ENCODE measurements at places on chromosomes 5 and 9.

- DNase-seq = peak; percentile 18
Observed at GRCh38 chr9:123561046-123561445, 205.0 kb downstream of the CRB2 start.

DNA sequence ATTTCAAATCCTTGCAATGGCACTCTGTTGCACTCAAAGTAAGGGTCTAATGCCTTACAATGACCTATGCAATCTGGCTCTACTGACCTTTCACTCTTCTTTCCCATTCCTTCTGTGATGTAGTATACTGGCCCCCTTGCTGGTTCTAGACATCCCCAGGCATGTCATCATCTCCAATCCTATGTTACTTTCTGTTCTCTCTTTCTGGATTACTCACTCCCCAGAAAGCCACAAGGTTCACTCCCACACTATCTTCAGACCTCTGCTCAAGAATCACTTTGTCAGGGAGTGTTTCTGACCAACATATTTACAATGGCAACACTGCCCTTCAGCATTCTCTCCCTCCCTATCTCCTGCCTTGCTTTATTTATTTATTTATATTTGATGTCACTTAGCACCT, 802.2 kb upstream of the WWC1 start:
- DNase-seq = no peak

DNA sequence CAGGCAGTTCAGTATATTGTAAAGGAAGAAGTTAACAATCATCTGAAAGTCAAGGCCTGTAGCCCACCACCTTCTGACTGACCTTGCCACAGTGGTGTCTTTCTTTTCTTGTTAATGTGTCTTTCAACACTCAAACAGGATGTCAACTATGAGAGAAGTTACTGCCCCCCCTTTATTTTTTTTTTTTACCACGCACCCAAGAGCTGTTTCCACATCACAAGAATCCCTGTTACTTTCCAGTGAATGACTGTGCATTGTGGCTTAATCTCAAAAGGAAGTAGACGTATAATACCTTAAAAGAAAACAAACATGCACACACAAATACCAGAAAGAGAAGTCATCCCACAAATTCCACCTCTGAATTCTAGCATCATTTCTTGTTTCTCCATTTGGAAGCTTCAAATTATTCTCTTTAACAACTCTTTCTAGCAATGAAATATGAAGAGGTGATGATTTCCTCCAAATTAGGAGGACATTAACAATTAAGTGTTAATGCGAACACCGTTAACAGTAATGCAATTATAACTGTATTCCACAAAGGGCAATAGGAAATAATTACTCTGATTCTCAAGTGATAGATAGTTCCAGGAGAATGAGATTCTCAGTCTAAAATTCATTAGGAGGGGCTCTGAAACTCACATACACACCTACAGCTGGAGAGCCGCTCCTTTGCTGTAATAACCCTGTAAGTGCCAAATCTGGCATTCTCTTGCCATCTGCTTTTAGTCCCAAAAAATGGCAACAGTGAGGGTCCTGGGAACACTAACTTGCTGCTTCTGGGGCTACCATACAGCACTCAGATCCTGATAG, 201.0 kb downstream of the EFNA5 start:
- peak; percentile 49 for DNase-seq

- DNase-seq = no peak
Observed at GRCh38 chr5:56558131-56558745, 257.1 kb upstream of the MAP3K1 start.

- peak; percentile 90 for DNase-seq
Observed at GRCh38 chr5:116652196-116652729, 77.6 kb upstream of the SEMA6A start.

GRCh38 chr5:103041071-103041676, 78.8 kb downstream of the GIN1 start:
- peak; percentile 79 for DNase-seq

- DNase-seq = no peak
Observed at GRCh38 chr5:65441800-65442199, 39.9 kb downstream of the ADAMTS6 start.

- no peak for DNase-seq
Observed at GRCh38 chr5:138498376-138498775, 33.1 kb downstream of the EGR1 start.

- DNase-seq = peak; percentile 25
Observed at GRCh38 chr5:133287500-133287899, 235.7 kb downstream of the HSPA4 start.

DNA sequence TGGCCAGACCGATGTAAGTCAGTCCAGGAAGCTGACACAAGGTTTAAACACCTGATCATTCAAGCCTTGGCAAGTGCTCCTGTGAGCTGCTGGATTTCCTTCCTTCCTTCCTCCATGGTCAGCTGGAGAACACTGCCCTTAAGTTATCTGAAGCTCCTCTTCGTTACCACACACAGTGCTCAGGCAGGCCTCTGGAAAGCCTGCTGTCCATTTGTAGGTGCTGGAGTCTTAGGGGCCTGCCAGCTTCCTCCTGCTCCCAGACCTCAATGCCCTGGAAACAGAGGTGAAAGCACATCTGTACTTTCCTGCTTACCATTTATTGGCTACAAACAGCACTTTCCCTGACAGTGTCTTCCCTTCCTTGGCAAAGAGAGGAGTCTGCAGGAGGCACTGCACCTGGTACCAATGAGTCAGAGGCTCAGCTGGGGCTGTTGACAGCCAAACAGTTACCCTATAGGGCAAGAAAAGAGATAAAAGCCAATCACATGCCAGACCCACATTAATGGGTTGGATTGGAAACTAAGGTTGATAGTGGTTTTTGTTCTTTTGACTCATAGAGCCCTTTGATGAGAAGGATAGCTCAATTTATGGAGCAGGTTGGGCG, 72.6 kb upstream of the PUM3 start:
- DNase-seq = no peak

DNA sequence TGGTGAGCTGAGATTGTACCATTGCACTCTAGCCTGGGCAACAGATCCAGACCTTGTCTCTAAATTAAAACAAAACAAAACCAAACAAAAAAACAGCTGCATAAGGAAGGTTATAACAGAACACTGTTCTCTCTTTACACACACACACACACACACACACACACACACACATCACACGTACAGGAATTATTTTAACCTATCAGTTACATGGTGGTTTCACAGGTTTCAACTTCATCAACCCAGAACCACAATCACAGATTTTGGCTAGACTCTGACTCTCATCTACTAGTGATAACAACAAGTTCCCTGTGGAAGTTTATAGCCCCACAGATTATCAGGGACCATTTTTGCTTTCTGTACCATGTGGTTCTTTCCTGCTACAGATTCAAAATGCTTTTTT, 60.2 kb downstream of the RPS23 start:
- no peak for DNase-seq

- peak; percentile 75 for DNase-seq
Observed at GRCh38 chr5:123285122-123286023, 137.8 kb downstream of the CEP120 start.

- peak; percentile 81 for DNase-seq
Observed at GRCh38 chr9:72271613-72272478, 93.2 kb downstream of the ZFAND5 start.

GRCh38 chr9:13278368-13279246, 885 bp downstream of the MPDZ start:
- DNase-seq = peak; percentile 74

DNA sequence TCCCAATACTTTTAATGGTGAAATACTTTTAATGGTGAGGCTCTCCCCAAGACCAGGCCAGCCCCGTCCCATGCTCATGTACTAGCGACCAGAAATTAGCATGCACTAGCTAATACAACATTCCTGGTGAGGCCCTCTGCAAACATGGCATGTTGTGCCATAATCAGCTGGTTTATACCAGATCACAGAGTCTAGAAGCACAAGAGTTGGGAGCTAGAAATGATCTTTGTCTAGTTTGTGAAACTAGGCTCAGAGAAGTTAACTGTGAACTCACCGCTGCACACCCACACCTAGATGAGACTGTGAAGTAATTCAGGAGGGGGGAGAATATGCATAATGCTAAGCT, 37.4 kb downstream of the MTMR12 start:
- no peak for DNase-seq

GRCh38 chr5:173242079-173242478, 7.1 kb upstream of the NKX2-5 start:
- peak; percentile 6 for DNase-seq

- no peak for DNase-seq
Observed at GRCh38 chr9:94648185-94648584, 8.9 kb upstream of the FBP1 start.

GRCh38 chr5:153342487-153342886, 148.0 kb upstream of the GRIA1 start:
- DNase-seq = no peak

- DNase-seq = peak; percentile 92
Observed at GRCh38 chr9:131525643-131526565, 5.2 kb downstream of the UCK1 start.

DNA sequence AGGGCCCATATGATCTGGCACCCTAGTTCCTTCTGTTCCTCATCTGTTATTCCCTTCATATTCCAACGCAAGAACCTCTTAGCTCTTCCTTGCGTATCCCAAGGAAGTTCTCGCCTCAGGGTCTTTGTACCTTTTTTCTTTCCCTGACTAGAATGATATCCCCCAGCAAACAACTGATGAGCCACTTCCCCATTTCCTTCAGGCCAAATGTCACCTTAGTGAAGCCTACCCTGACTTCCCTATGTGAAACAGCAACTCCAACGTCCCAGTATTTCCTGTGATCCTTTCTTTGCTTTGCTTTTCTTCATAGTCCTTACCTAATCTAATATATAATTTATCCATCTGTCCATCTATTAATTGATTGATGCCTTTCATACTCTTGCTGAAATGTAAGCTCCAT, 47.9 kb downstream of the ERCC8 start:
- no peak for DNase-seq

GRCh38 chr9:132989014-132989310, 10.5 kb downstream of the GFI1B start:
- no peak for DNase-seq

GRCh38 chr9:125601961-125602360, 105.0 kb downstream of the MAPKAP1 start:
- no peak for DNase-seq

- DNase-seq = peak; percentile 38
Observed at GRCh38 chr5:23742701-23743100, 235.3 kb downstream of the PRDM9 start.

GRCh38 chr9:96321515-96321914, 19.5 kb upstream of the HSD17B3 start:
- no peak for DNase-seq

DNA sequence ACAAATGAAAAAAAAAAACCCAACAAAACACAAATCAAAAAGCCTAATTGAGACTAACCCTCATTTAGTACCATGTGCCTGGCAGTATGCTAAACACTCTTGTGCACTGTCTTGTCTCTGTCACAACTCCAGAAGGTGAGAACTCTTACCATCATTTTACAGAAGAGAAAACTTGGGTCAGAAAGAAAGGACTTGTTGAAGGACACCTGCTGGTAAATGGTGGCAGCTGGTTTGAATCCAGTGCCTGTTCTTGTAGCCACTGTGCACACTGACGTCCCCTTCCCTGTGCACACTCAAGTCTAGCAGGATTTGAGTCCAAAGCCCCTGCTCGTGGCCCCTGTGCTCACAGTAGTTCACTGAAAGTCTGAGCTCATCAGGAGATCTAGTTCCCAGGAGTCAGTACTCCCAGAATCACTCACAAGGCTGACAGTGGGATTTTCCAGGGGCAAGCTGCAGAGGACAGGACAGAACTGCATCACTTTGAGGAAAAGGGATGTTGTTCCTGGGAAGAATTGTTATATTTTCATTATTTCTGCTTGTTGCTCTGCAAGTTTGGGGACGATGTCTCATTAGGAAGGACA, 43.0 kb upstream of the HSD17B4 start:
- DNase-seq = no peak

DNA sequence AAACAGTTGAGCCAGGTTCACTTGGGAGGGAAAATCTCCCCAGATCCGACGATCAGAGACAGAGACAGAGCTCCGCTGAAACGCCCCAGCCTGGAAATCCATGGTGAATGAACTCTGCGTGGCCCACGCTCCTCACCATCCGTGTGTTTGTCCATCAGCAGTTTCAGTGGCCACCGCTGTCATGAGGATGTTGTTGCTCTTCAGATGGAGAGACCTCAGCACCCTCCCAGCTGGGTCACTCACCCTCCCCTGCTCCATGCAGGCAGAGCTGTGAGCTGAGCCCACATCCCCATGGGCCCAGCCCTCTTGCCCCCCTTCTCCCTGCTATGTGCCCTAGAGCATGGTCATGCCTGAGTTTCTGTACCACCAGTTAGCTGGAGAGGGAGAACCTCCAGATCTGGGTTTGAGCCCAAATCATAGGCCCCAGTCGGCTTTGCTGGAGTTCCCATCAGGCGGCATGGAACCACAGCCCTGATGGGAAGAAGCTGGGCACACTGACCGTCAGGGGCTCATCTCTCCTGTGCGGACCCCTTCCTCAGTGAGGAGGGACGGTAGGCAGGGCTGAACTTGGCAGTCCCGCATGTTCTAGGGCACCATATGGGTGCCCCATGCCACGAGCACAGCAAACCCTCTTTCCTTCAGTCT, 154.4 kb upstream of the COL5A1 start:
- DNase-seq = no peak

- no peak for DNase-seq
Observed at GRCh38 chr9:128593856-128594255, 41.5 kb downstream of the SPTAN1 start.

- DNase-seq = no peak
Observed at GRCh38 chr5:56321236-56321881, 88.2 kb upstream of the ANKRD55 start.

DNA sequence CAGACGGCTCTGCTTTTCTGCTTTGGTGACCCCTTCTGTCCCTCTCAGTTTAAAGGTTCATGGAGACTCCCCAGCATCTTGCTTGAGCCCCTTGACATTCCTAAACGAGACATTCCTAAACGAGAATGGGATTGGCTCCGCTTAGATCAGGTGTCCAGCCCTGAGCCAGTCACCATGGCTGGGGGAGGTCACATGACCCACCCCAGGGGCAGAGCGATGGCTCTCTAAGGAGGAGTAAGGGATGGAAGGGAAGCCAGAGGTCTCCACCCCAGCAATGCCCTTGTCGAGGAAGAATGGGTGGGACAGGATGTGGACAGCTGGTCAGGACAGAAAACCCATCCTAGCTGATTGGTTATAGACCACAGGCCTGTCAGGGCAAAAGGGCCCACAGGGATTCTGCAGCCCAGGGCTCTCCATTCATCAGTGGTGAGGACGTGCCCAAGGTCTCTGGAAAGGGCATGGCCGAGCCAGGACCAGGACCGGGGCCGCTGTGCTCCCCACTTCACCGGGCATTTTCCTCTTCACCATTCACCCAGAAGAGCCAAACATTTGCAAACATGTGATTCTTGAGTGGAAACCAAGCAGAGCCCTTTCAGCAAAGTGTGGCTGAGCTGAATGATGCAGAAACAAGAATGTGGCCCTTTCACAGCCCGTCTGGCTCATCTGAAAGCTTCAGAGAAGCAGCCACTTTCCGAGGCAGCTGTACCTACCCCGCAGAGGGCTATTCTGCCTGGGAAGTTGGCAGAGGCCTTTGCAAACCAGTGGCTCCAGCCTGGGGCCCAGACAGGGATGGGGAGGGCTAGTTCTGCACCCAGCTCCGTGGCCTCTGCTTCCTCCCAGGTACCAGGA, 19.8 kb upstream of the AIF1L start:
- DNase-seq = peak; percentile 22

DNA sequence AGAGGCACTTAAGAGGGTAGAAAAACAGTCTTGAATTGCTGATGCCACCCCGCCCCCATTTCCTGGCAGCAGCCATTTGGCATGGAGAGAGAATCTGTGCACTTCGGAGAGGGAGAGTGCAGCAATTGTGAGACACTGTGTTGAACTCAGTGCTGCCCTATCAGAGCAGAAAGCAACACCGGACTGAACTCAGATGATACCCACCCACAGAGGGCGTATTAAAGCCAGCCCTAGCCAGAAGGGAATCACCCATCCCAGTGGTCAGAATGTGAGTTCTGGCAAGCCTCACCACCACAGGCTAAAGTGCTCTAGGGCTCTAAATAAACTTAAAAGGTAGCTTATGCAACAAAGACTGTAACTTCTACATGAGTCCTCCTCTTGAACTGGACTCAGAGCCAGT, 88.4 kb upstream of the RGS7BP start:
- no peak for DNase-seq

All from brain (organoid and tissue), 16 donors.